ENCODE measurements at places on chromosomes 1 and 21. TPM values are rescaled to one million over a fixed set of nuclear protein-coding genes. Genes with fewer than 3 reads are reported as not detected.
A peak's percentile ranks its signal among the peaks of the same experiment; 100 is the strongest.

BEND5 gene
- not detected for total RNA-seq

DNA sequence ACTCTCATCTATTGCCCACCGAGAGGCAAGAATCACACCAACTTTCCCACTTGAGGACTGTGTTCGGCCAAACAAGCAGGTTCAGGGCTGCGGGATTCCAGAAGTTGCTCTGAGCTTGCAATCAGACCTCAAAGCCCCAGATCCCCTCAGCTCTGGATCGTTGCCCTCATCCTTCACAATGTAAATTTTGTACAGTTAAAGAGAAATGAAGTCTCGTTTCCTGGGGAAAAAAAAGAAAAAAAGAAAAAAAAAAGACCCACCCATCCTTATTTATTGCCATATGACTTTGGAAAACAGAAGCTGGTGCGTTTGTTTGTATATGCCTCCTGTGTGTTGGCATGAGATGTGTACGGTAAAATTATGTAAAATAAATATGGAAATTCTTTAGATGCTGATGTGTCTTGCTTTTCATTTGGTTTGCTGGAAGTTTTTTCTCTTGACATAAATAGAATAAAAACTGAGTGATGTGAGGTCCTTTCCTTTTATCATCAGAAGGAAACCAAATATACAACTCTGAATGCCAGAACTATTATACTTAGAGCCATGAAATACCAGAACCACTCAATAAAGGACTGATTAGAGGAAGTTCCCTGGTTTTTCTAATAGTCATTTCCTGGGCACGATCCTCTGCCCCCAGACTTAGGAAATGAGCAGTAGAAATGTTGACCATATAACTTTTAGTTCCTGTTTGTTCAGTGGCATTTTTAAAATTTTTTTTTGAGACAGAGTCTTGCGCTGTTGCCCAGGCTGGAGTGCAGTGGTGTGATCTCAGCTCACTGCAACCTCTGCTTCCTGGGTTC is 48.7 kb downstream of the LHX4 start:
- DNase-seq, result no peak

- no peak for DNase-seq
Observed at GRCh38 chr1:183778045-183778444, 26.9 kb upstream of the RGL1 start.

GRCh38 chr1:223853275-223853674 is 7.5 kb upstream of the TP53BP2 start:
- DNase-seq, result peak; percentile 63

Measured in bronchial epithelial cell (primary cell).